ENCODE measurements at places on chromosomes 5 and 9. TPM values are rescaled to one million over a fixed set of nuclear protein-coding genes. Genes with fewer than 3 reads are reported as not detected.

GRCh38 chr5:10478436-10478835 lies 36.8 kb downstream of the ROPN1L start:
- no peak for DNase-seq

DNA sequence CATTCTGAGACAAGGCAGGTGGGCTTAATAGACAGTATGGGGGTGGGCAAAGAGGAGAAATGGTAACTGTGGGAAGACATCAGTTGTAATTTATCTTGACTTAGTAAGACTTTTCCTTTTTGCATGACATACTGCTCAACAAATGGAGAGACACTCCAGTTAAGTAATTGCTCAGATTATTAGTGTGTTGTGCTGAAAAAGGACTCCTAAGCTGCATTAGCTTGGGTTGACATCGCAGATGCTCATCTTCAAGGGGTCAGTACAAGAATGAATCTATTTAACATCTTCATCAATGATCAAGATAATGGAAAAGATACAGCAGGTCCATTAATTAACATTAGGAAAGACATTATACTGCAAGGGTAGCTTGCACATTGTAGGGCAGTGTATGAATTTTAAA lies 181.1 kb upstream of the ELAVL2 start:
- DNase-seq: no peak

DNA sequence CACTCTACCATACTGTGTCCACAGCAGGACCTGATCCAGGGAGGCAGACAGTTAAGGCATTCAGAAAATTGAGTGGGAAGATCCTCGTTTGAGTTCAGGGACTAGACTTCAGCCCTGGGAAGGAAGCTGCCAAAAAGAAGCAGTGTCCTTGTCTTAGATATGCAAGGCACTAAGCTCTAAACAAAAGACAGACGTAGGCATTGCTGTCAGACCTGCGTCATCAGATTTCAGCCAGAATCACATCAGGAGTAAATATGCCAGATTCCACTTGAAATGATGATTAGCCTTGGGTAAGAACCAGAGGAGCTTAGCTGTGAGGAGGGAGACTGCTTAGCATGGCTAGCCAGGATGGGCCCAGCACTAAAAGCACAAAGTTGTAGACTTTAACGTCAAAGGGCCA lies 56.7 kb downstream of the MAMDC2 start:
- no peak for DNase-seq

GRCh38 chr9:73079326-73079725 lies 72.3 kb upstream of the ANXA1 start:
- DNase-seq: no peak

GRCh38 chr5:37370550-37370863 lies 399 bp downstream of the NUP155 start:
- no peak for DNase-seq

DNA sequence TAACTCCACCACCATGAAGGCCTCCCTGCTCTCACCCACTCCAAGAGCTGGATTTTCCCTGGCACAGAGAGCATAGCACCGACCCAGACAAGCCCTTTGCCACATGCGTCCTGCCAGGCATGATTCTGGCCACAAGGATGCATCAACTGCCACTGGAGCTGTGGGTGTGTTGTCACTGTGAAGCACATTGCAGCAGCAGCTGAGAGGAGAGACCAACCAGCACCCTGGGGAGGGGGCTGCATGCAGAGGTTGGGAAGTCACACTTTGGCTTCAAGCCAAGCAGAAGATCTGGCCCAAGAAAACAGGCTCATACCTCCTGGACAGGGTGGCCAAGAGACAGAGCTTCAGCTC lies 22.6 kb upstream of the PTGES start:
- DNase-seq: no peak

- DNase-seq: no peak
Observed at GRCh38 chr9:88678431-88678830, 143.5 kb downstream of the NXNL2 start.

DNA sequence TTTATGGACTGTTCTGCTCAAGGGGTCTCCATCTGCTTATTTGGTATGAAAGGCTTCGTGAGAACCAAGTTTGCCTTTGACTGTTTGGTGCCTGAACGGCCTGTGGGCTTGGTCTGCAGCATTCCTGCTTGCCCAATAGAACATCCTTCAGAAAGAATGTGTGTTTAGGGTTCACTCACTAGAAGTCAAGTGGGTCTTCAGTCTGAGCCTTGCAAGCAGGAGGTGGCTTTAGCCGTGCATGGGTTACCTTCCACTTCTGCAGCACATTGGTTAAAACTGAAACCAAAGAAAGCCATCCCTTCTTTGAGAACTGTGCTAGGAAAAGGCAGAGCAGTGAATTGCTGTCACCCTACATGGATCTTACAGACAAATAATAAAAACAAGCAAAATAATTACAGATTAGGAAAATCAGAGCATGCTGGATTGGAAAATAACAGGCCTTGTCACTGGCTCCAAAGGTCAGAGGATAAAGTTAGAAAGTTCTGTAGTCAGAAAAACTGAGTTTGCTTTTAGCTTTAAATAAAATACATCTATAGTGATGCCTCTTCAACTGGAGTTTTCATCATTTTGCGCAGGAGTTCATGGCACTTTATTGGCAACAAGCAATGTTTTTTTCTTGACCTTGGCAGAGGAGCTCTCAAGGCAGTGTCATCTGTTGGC lies 16.6 kb downstream of the WWC1 start:
- DNase-seq: no peak

GRCh38 chr9:107281184-107281583 lies 1.9 kb upstream of the RAD23B start:
- DNase-seq: no peak

DNA sequence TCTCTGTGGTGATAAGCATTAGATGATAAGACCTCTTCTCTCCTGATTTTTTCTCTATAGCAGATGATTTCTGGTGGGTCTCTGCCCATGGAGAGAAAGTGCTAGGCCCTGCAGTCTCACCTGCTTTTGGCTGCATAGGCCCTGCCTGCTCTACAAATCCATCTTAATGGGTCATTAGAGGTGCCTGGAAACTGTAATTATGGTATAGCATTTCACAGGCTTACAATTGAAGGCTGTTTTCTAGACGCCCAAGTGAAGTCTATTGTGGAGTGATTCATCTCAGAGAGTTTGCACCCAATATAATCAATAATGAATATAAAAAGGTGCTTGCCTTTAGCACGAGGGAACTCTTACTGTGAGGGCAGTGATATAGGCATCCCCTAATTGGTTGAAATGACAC lies 33.8 kb downstream of the NEUROG1 start:
- no peak for DNase-seq

DNA sequence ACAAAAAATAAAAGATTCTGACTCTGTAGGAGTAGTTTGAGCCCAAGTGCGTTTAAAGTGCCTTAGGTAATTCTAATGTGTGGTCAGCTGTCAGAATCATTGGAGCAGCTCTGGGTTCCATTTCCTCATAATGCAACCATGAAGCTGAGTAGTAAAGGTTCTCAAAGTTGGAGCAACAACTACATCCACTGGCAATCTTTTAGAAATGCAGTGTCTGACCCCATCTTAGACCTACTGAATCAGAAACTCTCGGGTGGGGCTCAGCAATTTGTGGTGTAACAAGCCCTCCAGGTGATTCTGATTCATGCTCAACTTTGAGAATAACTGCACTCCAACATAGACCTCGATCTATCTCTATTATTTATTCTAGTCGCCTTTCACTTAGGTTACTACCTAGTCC lies 7.6 kb upstream of the ALDH1A1 start:
- no peak for DNase-seq

Gene TSLP
- total RNA-seq: 0.54 TPM

Gene TERT
- total RNA-seq: 8.5 TPM

Gene LURAP1L
- not detected for total RNA-seq

Data from activated CD4-positive, alpha-beta T cell treated with anti-CD3 and anti-CD28 coated beads for 36 hours (primary cell).